SJCRH30 (cell line): ENCODE measurements at places on chromosomes 4 and X.
A peak's percentile ranks its signal among the peaks of the same experiment; 100 is the strongest.

DNA sequence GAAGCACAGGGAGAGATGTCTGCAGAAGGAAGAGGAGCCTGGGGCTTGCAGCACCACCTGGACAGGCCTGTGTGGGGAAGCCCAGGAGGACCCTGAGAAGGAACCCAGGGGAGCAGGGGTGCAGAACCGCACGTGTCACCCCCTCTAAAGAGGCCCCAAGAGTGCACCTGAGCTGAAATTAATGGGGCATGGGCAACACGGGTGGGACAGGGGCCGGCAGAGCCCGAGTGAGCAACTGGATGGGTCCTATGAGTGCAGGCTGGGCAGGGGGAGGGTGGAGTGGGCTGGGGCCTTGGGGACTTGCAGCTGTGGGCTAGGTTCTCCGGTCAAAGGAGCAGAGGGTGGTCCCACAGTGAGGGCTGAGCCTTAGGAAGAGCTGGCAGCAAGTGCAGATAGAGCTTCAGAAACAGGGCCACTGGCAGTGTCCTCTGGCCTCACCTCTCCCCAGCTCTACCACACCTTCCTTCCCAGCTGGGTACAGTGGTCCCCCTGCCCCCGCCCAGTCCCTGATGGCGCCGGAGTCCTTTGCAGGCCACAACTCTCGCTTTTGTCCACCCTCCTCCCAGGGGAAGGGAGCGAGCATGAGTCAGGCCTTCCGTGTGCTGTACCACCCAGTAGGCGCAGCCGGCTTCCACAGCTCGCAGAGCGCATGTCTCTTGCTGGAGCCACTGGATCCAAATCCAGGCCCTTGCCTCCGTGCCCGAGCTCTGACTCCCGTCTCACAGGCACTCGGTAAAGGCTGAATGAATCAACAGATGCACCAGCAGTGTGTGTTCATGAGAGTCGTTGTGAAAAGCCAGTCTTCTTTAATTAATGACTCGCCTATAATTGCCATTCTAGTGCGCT, 131.6 kb downstream of the HMX1 start:
- no peak for DNase-seq

DNA sequence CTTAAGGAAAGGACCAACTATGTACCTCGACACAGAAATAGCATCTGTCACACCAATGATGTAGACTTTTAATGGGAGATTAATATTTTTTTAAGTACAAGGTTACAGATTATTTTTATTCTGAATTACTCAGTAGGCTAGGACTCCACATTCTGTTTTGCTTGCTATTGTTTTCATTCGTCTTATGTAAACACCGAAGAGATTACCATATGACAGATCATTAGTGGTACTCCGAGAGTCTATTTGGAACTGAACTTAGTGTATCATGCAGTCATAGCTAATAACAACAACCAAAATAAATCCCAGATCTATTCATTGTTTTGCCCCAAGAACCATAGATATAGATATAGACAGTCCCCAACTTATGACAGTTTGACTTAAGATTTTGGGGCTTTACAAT, 139.7 kb upstream of the SPRY1 start:
- DNase-seq: no peak

DNA sequence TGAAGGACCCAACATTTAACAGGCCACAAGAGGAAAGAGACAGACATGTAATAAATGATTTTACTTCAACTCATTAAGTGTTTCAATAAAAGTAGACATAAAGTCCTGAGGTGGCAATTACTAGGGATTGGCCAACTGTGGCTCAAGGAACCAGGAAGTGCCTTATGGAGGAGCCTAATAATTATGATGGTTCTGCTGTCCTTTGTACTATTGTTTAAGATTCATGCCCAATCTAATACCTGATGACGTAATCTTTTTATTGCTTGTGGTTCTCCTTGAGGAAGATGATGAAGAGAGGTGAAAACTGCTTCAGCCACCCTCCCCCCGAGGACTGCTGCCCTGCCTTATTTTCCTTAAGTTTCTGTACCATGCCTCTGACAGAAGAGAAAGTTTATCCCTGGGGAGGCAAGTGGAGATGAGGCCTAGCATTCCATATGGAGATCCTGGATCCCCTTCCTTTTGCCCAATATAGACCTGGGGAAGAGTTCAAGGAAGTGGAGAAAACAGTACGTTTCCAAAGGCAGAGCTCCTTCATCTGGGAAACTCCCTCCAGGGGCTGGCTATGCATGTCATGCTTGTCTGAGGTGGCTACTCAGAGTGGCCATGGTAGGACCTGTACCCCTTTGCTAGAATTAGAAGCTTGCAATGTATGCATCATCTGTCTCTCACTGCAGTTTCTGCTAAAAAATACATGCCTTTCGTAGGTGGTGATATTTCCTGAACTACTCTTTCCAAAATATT, 56.8 kb upstream of the FAT1 start:
- no peak for DNase-seq

- no peak for DNase-seq
Measured at GRCh38 chr4:79907001-79907400, 166.0 kb downstream of the ANTXR2 start.

GRCh38 chrX:31036895-31037294, 34.9 kb downstream of the FTHL17 start:
- peak; percentile 40 for DNase-seq

DNA sequence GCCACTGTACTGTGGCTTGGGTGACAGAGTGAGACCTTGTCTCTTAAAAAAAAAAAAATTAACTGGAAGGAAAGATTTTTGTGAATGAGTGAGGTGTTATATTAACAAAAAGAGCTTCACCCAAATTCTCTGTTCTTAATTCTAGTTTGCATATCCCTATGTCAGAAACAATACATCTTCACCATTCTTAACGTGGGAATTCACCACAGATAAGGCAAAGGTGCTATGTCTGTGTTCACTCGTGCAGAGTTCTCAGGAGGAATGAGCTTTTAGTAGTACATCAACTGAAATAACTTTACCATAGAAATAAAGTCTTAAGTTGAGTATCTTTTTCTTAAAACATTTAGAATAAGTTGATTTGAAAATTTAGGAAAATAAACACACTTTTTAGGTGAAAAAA, 135.1 kb downstream of the RAPGEF2 start:
- DNase-seq: no peak

GRCh38 chrX:153925739-153926551, at the start of gene ARHGAP4:
Gene ARHGAP4, minus strand, starts transcription at chrX:153926264. Its CDS starts 62 bp downstream, at chrX:153926202.
- no peak for DNase-seq

GRCh38 chr4:32031026-32031425, 1310.9 kb downstream of the PCDH7 start:
- DNase-seq: no peak

GRCh38 chr4:56606385-56606784, 74.7 kb downstream of the HOPX start:
- DNase-seq: no peak

DNA sequence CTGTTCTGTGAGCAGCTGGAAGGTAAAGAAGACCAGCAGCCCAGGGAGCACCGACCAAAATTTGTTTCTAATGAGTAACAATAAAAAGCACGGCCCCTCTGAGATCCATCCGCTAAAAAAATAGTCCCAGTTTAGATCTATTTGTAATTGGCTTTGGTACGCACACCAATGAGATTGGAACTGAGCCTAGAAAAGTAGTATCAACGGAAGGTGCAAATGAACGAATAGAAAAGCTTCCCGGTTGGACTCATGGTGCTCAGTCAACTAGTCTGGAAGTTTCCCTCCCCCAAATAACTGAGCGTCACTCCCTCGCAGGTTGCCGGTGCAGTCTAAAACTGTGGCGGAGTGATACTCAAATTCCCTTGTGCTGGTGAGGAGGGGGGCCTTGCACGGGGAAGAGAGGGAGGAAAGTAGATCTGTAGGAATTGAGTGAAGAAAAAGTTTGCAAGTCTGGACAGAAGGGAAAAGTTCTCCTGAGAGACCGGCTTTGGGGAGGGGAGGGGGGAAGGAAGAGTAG, at the start of gene COL4A5:
TSS of gene COL4A5 (plus strand) at position 413 of the 517 bp plus-strand sequence. CDS start 288 bp downstream, outside the sequence.
- peak; percentile 24 for DNase-seq

DNA sequence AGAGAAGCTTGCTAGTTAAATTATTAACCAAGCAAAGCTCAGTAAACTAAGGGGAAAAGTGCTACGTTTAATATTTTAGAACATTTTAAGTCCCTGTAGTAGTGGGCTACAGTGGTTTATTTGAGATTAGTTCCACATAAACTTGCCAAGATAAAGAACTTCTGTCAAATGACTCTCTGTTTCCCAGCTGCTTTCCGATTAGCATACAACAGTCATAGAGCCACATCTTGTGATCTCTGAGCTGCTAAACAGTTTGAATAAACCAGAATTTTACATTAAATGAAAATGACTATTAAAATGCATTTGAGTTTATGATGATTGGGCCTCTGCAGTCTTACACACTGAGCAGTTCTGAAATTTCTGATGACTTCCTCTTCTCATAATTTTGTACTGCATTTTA, 568.5 kb downstream of the IQCM start:
- DNase-seq: no peak

DNA sequence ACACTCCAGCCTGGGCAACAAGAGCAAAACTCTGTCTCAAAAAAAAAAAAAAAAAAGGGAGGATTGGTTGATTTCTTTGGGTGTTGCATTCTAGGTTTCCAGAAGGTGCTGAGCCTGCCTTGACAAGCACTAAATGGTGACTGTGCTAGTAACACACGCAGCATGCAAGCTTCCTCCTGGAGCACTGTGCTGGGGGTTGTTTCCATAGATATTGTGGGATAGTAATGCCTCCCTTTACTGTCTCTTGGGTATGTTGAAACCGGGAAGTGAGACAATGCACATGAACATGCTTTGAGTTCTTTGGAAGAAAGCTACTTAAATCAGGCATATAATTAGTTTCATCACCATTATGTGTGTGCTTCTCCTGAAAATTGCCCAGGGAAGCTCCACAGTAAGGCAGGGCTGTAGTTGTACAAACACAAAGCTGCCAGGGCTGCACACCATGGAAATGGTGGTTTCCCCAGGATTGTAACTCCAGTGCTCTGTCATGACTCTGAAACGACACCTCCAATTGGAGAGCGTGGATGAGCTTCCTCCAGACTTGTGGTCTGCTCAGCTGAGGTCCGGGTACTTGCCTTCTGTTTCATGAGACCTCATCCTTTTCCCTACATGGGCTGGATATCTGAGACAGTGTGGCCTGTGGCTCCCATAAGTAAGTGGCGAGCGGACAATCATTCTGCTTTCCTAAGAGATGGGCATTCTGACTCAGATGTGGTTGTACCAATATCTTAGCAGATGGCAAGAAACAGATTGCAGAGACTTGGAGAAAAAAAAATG, 31.5 kb upstream of the STOX2 start:
- no peak for DNase-seq

DNA sequence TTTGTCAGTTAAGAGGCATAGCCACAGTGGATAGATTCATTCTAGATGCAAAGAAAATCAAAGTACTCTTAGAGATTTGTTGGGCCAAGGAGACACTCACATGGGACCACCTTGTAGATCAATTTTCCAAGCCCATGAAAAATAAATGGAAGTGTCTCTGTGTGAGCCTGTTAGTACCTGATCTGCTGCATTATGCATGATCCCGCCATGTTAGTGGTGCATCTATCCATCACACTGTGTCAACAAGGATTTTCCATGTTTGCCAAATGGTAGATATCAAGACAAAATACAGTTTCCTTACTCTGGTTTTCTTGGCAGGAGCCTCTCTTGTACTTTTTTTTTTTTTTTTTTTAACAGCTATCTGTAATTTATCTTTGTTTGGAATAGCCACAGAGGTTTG, 112.4 kb downstream of the EGF start:
- no peak for DNase-seq

DNA sequence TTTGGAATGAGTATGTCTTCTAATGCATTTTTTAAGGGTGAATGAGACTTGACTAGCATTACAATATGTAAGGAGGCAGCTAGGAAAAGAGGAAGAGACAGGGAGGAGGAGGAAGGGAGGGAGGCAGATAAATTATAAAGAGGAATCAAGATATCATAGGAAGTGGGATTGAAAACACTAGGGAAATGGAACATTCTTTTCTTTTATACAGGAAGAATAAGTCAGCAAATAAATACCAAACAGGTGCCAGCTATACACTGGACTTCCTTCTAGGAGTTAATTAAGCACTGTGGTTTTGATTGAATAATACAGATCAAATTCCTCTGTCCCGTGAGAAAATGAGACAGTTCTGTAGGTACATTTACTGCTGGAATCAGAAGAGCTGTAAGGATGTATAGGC, 78.6 kb downstream of the PACRGL start:
- no peak for DNase-seq

GRCh38 chr4:57877047-57877458, 766.9 kb upstream of the IGFBP7 start:
- DNase-seq: no peak

DNA sequence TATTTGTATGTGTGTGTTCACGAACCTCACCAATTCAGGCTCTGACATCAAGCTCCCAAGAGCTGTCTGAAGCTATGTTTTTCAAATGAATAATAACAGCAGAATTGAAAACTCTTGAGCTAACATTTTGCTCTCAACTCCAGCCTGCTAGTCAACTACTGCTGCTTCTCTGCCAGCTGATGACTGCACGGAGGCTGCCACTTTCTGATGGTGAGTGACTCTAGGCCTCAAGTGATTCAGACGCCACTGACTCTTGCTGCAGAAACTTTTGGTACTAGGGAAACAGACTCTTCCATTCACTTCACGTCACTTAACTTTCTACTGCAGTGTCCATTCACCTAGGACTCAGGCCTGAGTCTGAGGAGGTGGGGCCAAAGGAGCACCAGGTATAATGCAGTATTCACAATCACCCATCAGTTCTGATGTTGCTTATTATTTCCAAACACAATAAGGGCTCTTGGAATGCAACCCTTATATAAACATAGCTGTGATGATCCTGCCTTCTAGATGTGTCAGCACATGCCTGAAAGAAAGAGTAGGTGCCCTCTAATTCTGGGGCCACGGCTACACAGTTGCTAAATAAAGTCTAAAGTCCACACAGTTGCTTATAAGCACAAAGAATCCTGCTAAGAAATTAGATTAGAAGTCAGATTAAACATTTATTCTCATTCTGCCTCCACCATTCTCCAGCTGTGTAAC, 16.0 kb downstream of the PRDM8 start:
- no peak for DNase-seq

GRCh38 chr4:166197166-166197565, 324.1 kb downstream of the TLL1 start:
- DNase-seq: no peak

GRCh38 chrX:44957848-44958247, 84.9 kb downstream of the KDM6A start:
- DNase-seq: no peak

DNA sequence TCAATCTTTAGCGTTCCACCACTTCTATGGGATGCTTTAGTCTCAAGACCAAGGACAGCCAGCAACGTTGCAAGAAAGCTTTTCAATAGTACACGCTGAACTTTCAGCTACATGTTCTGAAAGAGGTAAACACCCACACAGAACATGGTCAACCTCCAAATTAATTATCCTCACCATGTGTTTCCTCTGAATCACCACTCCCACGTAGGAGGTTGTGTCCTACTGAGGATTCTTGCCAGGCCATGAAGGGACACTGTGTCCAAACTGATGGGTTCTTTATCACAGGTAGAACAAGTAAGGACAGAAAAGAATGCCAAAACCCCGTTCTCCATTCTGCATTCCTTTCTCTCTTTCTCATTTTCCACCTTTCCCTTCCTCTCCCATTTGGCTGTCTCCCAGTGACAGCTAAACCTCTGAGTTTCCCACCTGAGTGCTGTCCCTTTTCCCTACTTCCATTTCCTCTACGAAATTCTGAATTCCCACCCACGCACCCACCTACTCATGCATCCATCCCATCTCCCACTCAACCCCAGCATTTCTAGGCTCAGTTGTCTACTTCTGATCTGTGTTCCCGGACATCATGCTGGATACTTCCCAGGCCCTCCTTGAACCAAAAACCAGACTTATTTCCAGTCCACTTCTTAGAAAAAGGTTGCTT, 29.0 kb upstream of the GPM6B start:
- DNase-seq: no peak
